ENCODE measurements at places on chromosomes 5 and 9.

GRCh38 chr5:16808021-16808420, 128.1 kb downstream of the MYO10 start:
- DNase-seq: no peak

- no peak for DNase-seq
Observed at GRCh38 chr9:33167972-33168461, 881 bp upstream of the B4GALT1 start.

- DNase-seq: peak; percentile 92
Observed at GRCh38 chr5:20276061-20276958, 288.3 kb upstream of the CDH18 start.

- DNase-seq: no peak
Observed at GRCh38 chr9:33234511-33235467, 5.2 kb upstream of the SPINK4 start.

DNA sequence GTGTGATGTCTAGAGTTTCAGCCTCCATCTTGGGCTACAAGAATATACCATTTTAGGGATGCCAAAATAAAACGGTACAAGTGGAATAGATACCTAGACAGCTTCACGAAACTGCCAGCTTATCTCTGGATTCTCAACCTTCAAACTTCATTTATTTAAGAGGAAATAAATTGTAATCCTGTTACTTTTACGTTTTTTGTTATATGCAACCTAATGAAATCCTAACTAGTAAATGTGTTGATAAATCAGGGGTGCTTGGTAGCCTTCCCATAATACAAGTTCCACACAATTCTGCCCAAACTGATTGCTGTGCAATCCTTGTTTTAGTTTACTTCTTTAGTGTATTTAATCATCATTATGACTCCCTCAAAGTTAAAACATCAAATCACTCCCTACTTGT, 75.5 kb downstream of the SSBP2 start:
- no peak for DNase-seq

GRCh38 chr5:123571927-123572326, 60.0 kb downstream of the CSNK1G3 start:
- no peak for DNase-seq

GRCh38 chr5:146007270-146007669, 70.9 kb downstream of the SH3RF2 start:
- no peak for DNase-seq

- no peak for DNase-seq
Observed at GRCh38 chr9:34400275-34400674, 23.6 kb upstream of the MYORG start.

DNA sequence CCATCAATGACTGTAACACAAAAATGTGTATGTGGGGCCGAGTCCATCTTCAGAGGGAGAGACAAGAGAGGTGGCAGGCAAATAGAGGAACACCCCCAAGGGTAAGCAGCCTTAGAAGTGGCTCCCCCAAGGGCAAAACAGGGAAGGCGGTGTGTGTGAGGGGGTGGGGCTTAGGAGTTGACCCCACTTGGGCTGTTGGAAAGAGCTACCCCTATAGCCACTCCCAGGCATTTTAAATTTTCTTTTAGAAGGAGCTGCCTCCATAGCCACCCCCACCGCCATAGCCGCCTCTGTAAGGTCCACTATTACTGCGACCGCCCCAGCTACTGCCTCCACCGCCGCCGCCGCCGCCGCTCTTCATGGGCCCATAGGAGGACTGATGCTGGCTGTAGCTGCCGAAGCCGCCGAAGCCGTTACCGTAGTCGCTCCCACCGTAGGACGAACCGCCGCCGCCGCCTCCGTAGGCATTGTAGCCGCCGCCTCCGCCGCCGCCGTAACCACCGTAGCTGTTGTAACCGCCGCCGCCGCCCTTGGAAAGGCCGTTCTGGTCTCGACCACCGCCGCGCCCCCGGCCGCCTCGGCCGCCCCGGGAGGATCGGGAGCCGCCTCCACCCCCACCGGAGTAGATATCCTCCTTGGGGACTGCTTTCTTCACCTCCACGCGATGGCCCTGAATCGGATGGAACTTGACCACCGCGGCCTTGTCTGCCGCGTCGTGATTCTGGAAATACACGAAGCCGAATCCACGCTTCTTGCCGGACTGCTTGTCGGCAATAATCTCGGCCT, 1.1 kb downstream of the HNRNPA0 start:
- no peak for DNase-seq

DNA sequence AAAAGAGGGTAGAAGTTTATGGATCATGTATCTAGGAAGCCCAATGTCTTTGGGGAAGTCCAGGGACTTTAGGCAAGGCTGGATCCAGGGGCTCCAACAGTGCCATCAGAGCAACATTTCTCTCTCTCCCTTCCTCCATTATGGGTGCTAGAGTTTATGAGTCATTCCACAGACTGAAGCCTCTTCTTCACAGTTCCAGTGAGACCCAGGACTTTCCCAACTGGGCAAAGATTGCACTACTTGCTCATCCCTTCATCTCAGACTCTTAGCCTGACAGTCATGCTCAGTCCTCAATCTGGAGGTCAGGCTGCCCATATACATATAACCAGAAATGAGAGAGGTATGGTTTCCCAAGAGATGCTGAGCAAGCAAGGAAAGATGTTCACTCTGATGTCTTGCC, 110.7 kb downstream of the FEM1C start:
- DNase-seq: no peak

DNA sequence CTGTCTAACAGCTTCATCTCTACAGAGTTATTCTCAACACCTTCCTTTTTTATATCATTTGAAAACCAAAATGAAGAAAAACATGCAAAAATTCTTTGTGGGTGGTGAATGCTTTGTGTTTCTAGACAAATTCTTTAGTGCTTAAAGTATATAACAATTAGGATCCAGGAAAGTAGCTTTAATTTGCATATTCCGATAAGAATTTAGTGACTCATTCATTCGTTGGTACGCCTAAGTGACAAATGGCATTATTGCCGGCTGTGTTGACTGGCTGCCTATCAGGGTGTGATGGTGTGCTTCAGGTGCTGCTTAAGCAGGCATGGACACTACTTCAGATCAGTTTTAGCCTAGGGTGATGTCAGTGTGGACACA, 35.2 kb downstream of the LMNB1 start:
- DNase-seq: no peak

DNA sequence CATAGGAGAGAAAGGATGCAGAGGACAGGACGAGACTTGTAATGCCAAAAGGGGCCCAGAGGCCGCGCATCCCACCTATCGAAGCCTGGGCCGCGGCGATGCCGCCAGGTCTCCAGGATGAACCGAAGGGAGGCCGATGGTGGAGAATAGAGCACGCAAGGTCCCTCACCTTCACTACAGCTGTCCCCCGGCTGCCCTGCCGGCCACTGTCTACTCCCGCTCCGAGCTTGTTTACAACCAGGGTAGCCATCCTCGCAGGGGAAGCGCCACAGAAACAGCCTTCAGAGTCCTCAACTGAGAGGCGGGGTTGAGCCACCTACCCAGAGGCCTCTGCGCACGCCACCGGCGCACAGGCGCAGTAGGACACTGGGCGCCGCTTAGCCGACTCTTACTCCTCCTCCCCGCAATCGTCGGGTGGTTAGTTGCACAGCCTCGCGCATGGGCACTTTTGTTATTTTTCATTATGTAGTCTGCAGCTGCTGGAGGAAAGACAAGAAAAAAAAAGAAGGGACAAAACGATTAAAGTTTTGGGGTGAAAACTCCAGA, at the start of gene TRIM23:
TSS of gene TRIM23 (minus strand) at position 309 of the 546 bp plus-strand sequence. CDS start at position 250, 59 bp downstream.
- peak; percentile 80 for DNase-seq

DNA sequence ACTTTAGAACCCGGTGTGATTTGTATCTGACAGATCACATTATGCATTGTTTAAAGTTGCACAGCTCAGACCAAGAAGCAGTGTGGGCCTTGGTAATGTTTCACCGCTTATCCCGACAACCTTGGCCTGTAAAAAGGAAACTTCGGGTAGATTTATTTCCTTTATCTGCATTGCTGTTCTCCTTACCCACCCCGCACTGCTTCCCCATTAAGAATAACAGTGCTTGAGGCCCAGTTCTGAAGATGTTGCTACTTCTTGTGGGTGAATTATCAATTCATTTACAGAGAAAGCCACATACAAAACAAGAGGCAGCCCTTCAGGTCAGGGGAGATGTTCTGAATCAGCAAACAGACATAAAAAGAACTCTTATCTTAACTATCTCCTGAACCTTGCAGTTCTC, 8.4 kb downstream of the SMARCA2 start:
- DNase-seq: no peak

DNA sequence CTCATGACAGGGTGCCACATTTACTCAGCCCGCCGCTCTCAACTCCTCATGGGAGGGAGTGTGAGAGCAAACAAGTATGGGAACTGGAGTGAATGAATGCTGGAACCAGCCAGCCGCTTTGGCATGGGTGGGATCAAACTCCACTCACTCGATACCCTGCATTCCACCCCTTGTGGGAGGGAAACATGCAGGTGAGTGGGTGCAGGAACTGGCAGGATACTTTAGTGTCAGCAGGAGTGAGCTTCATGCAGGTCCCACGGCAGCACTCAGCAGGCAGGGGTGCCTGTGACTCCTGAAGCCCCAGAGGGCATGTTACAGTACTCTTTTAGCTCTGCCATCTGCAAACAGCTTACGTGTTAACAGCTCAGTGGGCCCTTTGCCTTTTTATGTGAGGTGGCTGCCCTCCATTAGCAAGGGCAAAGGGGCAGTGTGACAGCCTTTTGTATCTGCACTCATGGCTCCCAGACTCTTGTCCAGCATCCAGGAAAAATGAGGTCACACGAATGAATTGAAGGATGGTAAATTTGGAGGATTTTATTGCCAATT, 433.2 kb upstream of the NMUR2 start:
- no peak for DNase-seq

DNA sequence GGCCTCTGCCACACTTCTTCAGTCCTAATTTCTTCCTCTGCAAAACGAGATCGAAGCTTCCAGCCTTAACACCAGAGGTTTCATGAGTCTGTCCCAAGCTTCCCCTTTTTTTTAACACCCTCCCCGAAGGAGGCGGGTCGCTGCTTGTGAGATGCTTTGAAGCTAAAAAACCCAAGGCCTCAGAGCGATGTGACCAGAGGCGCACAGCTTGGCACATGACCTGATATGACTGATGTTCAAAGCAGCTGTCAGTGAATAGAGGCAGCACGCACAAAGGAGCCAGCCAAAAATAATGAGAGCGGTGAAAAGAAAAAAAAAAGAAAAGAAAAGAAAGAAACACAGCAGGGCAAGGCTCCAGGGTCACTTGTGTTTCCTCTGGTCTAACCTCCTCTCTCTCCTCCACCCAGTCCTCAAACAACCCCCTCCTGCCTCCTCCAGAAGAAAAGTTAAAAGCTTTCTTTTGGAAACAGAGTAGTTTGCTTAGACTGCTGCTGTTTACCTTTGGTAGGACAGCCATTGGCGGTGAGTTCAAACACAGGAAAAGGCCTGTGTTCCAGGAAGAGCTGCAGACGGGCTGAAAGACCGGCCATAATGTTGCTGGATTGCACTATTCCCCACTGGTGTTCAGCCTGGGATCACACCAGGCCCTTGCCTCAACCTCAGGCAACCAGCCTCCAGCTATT, 10.9 kb upstream of the ZNF366 start:
- DNase-seq: no peak

Measured in astrocyte of the cerebellum (primary cell).